ENCODE measurements at places on chromosomes 11 and 22.

- DNase-seq, result no peak
These were observed 621 bp downstream of the HMOX1 start for GRCh38 chr22:35381424-35382009.

DNA sequence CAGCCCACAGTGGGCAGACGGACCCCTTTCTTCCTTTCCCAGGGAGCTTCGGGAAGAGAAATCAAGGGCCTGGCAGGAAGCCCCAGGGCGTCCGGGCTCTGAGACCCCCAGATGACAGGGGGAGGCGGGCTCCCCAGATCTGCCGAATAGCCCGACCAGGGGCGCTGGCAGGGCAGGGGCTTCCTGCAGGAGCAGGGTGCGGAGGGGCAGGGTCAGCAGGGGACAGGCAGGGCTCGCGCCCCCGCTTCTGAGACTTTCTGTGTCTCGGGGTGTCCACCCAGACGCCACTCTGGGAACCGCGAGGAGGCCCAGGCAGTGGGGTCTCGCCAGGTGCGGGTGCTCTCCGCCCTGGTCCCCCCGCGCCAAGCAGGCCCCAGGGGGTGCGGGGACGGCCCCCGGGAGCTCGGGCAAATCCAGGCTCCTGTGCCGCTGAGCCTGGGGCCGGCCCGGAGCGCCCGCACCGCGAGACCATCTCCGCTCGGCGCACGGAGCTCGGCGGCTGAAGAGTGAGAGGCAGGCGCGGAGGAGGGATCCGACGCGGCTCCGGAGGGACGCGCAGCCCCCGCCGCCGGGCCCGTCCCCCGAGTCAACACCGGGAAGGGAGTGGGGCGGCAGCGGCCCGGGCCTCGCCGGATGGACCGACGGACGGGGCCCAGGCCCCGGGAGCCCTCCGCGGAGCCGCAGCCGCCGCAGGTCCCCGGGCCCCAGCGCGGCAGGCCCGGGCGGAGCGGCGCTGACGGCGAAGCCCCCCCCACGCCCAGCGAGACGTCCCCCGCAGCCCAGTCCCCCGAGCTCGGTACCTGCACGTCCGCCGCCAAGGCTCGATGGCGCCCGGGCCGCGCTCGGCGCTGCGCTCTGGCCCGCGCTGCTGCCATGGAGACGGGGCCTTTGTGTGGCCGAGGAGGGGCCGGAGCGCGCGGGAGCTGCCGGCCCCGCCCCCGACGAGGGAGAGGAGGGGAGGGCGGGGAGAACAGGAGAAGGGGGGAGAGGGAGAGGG is at the start of gene PLXNB2:
PLXNB2 (minus strand) TSS at position 894 of the 997 bp plus-strand sequence. CDS start 17,062 bp downstream, outside the sequence.
- DNase-seq, result no peak

- DNase-seq, result no peak
These were observed 5.5 kb upstream of the FXYD2 start for GRCh38 chr11:117830072-117830471.

- no peak for DNase-seq
These were observed 154.6 kb downstream of the TRIM29 start for GRCh38 chr11:119983240-119983732.

- no peak for DNase-seq
These were observed 818.6 kb downstream of the FAM181B start for GRCh38 chr11:81915045-81915444.

All from stimulated activated CD8-positive, alpha-beta memory T cell treated with anti-CD3 and anti-CD28 coated beads, Interleukin-15, amount 100 ng/mL, for 4 hours (primary cell).